NK-92 treated with Interleukin-12 subunit alpha and Interleukin-12 subunit beta, amount 100 ng/mL, for 24 hours (cell line): ENCODE measurements at places on chromosomes 16 and 17.

DNA sequence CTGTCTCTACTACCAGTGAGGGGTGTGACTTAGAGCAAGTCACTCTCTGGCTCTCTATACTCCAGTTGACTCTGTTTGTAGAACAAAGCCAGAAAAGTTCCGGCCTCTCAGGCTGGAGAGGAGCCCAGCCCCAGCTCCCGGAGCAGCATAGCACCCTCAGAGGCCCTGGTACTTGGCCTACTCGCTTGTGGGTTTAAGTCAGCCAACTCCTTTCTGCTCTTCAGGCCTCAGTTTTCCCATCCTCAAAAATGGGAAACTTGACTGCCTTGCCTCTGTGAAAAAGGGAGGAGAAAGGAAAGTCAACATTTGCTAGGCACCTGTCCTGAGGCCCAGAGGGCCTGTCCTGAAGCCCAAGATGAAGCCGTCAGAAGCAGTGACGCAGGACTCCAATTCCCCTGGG is 1.1 kb downstream of the CHST6 start:
- DNase-seq = no peak

DNA sequence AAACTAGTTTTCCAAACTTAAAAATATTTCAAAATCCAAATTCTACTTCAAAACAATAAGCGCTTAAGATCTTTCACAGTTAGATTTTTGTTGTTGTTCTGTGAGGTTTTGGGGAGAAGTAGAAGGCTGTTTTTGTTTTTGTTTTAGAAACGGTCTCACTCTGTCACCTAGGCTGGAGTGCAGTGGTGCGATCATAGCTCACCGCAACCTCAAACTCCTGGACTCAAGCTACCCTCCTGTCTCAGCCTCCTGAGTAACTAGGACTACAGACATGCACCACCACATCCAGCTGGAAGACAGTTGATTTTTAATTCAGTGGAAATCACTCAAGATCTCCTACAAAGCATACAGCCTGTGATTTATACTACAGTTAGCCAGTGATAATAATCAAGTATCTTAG is 2.7 kb downstream of the SHCBP1 start:
- no peak for DNase-seq

DNA sequence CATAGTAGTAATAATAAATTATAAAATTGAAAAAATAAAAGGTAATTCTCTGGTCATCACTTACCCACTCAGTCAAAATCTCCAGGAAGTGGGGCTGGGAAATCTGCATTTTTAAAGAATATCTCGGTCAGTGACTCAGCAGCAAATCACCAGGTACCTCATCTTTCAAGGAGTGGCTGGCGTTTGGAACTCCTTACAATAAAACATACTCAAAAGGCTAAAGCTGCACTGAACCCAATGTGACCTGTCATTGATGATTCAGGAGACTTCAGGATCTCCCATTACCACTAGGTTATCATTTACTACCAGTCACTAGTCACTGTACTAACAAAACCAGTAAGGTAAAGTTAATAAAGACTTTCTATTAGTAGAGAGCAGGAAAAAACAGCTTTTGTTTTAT is 21.5 kb upstream of the RFFL start:
- no peak for DNase-seq

GRCh38 chr17:41909088-41909487 is 9.7 kb downstream of the ACLY start:
- no peak for DNase-seq

GRCh38 chr16:89277641-89278341 is 60.3 kb downstream of the ZNF778 start:
- no peak for DNase-seq

- DNase-seq = no peak
Measured at GRCh38 chr17:59287452-59287851, 44.0 kb upstream of the YPEL2 start.

GRCh38 chr16:51237861-51238378 is 86.8 kb upstream of the SALL1 start:
- no peak for DNase-seq

DNA sequence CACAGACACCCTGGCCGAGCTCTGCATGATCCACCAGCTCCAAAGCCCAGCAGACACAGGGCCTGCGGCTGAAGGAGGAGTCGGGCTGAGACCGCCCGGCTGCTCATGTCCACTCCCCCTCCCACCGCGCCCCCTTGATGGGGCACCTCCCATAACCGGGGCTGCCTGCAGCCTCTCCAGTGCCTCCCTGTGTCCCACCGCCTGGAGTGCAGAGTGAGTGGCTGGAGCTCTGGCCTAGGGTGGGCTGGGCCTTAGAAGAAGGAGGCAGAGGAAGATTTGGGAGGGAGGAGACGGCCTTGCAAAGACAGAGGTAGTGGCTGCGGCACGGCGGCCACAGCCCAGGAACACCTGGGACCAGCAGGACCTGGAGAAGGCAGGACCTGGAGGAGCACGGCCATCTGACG is 4.0 kb downstream of the CBFA2T3 start:
- DNase-seq = no peak

GRCh38 chr16:47643323-47644000 is 182.3 kb downstream of the PHKB start:
- no peak for DNase-seq

DNA sequence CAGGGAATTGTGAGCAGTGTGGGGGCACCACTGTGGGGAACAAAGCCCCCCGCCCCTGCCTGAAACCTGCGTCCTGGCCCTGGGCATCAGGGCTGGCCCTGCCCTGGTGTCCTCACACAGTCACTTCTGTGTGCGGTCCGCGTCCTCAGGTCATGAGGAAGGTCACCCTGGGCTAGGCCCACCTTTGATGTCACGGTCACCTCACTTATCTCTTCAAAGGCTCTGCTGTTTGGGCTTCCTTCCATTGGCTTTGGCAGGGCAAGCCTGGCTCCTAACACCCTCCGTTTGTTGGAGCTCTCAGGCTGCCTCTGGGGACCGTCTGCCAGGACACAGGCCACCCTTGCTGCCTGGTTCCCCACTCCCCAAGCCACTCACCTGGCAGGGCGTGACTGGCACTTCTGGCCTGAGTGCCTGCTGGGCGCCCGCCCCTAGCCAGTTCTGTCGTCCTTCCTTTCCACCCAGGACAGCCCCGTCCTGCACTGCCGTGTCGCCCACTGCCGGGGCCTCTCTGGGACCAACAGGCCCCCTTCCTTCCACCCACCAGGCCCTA is 8.8 kb downstream of the CENPX start:
- no peak for DNase-seq

DNA sequence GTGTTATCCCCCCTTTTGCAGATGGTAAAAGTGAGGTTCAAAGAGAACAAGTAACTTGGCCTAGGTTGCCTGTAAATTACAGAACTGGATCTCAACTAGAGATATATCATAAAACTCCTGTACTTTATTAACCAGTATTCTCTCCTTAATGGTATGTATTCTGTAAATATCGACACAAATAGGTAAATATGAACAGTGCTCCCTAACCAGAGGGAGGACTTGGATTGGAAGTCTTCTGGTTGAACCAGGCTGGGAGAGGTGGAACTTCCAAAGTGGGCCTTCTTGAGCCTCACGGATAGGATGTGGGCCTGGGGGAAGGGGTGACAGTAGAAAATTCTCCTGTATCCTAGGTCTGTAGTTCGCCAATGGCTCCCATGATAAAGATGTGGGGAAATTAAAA is 7.7 kb downstream of the STAT5A start:
- no peak for DNase-seq

DNA sequence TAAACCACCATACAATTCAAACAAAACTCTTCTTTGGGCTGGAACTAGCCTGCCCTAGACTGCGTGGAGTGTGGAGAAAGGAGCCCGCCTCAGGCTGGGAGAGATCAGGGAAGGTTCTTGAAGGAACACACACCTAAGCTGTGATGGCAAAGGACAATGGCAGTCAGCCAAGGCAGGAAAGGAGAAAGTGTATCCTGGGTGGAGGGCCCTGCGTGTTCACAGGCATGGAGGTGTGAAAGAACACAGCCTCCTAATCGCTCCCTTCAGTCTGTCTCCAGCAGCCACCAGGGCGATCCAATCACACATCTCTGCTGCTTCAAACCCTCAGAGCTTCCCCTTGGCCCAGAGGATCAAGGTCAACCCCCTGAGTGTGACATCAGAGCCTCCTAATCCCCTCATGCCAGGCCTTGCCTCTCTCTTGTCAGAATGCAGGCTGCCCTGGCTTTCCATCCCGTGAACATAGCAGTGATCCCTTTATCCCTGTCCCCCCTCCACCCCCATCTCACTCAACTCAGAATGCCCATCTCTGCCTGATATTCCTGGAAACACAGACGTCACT is 173.0 kb downstream of the KATNIP start:
- DNase-seq = no peak

DNA sequence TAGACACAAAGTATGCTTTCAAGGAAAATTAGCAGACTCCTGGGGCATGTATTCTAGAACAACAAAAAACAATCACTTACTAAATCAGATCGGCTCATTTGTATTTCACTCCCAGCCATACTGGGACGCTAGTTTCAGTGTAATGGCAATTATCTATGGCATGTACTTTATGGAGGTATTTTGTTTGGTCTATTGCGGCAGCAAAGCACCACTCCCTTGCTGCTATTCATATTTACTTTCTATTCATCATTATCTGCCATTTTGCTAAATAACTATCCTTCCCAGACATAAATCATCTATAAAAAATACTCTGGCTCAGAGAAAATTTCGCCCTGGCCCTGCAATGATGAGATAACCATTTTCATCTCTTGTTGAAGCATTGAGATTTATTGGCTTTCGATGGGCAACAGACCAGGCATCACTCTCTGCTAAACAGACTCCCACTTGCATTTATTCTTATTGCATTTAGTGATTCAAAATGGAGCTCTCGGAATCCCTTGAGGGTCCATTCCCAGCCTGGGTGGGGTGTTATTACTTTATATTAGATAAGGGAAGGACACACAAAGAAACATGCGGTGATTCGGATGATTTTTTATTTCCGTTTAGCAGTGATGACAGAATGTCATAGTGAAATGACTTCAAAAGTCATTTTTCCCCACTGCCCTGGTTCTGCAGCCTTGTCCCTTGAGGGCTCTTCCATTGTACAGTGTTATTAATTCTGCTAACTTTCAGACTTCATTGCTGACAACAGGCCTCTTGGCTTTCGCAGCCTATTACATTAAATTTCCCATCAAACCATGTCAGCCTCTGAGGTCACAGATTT is 225.8 kb downstream of the IRX3 start:
- no peak for DNase-seq

DNA sequence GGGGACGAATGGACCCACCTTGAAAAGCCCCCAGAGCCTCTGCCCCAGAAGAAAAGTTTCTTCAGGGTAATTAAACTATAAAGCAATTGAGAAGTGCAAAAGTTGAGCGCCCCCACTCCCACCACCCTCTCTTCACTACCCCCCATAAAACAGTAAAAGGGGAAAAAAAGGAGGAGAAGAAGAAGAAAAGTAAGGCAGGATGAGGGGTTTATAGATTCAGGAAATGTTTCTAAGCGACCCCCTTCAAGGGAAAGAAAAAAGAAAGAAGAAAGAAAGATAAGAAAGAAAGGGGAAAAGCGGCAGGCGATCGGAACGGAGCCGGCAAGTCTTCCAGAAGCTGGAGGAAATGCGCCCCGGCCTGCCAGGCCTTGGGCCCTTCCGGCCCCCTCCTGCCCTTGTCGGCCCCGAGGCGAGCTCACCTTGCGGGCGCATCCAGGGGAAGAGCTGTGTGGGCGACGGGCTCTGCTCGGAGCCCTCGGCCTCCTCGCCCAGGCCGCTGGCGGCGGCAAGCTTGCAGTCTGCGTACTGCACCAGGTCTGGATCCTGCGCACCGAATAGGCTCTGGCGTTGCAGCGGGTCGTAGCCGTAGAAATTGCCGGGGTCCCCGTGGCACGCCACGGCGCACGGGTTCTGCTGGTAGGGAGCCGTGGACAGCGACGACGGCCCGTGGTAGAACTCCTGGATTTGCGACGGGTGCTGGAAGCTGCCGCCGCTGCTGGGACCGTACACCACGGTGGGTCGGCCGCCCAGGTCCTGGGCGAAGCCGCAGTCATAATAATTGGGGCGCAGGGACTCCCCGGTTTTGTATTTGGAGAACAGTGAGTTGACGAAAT is 1.0 kb downstream of the HOXB8 start:
- no peak for DNase-seq

DNA sequence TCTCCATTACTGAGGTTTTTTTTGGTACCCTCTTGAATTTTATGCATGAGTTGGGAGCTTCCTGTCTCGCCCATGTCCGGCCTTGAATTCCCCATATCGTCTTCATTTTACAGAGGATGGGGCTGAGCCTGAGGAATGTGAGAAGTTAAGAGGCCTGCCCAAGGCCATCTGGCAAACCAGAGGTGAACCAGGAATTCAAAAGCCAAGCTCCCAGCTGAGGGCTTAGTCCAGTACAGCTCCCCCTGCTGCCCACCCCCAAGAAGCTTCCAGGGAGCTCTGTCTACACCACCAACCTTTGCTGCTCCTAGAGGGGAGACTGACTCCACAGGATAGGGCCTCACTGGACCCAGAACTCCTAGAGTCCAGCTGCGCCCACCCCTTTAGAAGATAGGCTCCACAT is 20.7 kb upstream of the C16orf78 start:
- DNase-seq = no peak

DNA sequence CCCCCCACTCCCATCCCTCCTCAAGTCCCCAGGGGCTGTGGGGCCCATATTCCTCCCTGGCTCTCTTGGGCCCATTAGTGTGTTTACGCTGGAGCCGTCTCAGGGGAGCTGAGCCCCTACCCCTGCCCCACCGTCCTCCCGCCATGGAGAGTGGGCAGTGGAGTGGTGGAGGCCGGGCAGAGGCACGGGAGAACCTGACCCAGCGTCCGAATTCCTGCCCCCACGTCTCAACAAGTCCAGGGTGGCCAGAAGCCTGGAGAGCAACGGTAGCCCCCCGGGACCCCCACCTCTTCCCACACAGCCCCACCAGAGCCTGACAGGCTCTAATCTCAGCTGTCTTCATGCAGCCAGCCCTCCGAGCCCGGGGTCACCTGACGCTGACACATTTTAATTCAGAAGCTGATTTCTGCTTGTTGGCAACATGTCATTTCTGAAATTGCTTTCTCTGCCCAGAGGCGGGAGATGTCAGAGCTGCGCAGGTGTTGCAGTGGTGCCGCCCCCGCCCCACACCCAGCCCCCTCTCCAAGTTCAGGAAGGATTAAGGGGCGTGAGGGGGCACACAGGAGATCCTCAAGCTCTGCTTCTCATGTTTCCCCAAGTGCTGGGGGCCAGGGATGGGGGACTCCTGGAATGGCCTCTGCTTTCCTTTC is 32.6 kb downstream of the WNT9B start:
- no peak for DNase-seq

DNA sequence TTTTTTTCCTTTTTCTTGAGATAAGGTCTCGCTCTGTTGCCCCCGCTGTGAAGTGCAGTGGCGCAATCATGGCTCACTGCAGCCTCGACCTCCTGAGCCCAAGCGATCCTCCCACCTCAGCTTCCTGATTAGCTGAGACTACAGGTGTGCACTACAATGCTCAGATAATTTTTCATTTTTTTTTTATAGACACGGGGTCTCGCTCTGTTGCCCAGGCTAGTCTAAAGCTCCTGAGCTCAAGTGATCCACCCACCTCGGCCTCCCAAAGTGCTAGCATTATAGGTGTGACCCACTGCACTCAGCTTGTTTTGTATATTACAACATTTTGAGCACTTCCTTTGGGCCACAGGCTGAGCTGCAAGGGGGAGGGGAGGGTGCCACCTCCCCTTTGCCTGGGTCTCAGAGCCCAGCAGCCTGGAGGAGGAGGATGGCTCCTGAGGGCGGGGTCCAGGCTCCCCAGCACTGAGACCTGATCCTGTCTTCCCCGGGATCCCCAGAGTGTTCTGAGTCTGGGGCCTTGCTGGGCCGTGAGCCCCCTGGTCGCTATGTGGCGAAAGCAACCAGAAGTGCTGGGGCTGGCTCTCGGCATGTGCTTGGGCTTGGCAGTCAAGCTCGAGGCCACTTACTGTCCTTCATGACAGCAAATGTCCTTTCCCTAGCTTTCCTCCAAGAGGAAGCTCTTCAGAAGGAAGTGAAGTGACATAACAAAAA is 8.1 kb downstream of the DEF8 start:
- DNase-seq = no peak
